ENCODE measurements at places on chromosomes 2 and 18.

GRCh38 chr2:180690611-180691010 is 289.8 kb upstream of the UBE2E3 start:
- DNase-seq: no peak

- no peak for DNase-seq
Measured at GRCh38 chr2:219384083-219384713, 3.5 kb downstream of the DNPEP start.

DNA sequence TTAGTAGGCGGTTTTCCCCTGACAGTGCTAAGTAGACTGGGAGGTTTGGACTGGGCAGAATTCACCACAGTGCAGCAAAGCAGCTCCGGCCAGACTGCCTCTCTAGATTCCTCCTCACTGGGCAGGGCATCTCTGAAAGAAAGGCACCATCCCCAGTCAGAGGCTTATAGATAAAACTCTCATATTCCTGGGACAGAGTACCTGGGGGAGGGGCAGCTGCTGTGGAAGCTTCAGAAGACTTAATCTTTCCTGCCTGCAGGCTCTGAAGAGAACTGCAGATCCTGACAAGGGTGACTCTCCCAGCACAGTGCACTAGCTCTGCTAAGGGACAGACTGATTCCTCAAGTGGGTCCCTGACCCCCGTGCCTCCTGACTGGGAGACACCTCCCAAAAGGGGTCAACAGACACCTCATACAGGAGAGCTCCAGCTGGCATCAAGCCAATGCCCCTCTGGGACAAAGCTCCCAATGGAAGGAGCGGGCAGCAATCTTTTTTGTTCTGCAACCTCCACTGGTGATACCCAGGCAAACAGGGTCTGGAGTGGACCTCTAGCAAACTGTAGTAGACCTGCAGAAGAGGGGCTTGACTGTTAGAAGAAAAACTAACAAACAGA is 266.8 kb upstream of the CRIM1 start:
- no peak for DNase-seq

GRCh38 chr18:13446610-13447461 is 228.3 kb downstream of the LDLRAD4 start:
- no peak for DNase-seq

DNA sequence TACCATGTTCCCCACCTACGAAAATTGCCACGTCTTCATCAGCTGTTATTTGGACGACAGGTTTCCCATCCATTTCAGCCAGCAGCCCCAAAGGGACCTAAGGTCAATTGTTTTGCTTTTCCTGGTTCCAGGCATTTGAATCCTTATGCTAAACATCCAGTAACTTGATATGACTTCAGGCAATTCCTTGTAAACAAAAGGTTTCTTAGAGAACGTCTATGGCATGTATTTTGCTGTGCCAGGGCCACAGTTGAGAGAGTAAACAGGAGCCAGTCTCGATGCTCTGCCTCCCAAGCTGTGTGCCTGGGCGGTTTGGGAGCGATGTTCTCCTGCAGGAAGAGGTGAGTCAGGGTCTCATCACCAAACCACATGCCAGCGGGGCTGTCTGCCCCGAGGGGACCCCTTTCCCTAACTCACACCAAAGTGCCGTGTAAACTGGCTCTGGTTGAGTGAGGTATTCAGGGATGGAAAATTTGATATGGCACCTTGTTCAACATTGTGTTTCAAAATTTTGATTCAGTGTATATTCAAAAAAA is 12.9 kb upstream of the MC5R start:
- DNase-seq: no peak

DNA sequence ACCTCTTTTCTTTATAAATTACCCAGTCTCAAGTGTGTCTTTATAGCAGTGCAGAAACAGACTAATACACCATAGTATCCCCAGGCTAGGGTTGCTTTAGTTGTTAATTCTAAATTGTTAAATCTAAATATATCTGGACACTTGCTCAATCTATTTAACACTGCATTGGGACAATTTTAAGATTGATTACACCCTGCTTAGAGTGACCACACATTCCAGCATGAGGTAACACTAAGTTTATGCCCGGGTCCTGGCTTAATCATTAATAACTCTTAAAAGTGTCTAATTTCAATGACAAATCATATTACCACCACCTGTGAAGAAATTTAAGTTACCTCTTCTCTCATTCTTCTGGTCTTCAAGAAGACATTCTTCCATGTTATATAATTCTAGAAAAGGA is 131.4 kb downstream of the ZNF385B start:
- DNase-seq: no peak

DNA sequence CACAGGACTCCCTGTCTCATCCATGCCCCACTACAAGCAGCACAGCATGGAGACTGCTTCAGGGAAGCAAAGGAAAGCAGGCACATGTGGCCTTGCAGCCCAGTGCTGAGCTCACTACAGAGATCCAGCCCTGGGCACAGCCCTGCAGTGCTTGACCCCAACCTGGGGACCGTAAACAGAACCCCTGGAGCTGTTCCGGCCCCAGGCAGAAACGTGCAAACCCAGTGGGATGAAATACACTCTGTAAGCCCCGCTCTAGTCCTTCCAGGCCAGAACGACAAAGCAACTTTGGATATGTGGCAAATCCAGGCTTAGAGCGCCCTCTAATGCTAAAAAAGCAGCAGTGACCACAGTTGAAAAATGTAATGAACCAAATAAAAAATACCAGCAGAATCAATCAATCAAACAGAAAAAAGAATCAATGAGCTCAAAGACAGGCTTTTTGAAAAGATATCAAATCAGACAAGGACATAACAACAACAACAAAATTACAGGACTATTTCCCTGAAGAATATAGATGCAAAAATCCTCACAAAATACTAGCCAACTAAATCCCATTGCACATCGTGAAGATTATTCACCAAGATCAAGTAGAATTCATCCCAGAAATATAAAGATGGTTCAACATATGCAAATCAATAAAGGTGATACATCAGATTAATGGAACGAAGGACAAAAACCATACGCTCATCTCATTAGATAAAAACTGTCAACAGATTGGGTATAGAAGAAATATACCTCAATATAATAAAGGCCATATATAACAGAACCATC is 45.6 kb downstream of the ZNF519 start:
- no peak for DNase-seq

DNA sequence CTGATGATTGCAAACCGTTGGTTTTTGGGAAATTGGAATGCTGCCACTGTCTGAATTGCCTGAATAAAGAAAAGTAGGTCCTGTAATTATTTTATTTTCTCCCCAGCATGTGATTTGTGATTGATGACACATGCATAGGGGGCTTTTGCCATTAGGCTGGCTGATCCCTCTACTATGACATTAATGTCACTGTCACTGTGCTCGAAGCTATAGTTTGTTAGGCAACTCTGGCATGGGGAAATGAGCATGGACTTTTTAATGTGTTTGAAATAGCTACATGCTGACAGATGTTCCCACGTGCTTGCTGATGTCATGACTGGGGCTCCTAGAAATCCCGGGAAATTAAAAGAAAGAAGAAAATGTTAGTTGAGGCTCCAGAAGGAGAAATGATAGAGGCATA is 99.1 kb downstream of the HRH4 start:
- DNase-seq: no peak

- DNase-seq: no peak
Measured at GRCh38 chr18:30967701-30968100, 74.8 kb downstream of the DSC3 start.

- DNase-seq: no peak
Measured at GRCh38 chr2:39091543-39091942, 29.3 kb downstream of the SOS1 start.

DNA sequence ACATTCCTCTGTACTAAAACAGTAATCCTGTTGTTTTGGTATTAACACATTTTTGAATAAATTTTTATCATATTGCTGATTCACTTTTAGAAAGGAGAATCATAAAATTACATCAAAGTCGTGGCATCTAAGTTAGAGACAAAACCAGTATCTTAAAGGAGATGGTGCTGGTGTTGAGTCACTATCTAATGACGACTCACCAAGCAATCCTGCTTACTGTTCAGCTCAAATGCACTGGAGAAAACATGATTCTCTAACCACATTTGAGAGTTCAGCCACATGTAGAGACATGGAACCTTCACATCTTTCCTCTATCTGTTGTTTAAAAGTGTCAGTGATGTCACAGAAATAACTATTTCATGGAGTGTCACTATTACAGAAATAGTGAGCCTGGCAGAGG is 473.8 kb downstream of the TGIF1 start:
- no peak for DNase-seq

DNA sequence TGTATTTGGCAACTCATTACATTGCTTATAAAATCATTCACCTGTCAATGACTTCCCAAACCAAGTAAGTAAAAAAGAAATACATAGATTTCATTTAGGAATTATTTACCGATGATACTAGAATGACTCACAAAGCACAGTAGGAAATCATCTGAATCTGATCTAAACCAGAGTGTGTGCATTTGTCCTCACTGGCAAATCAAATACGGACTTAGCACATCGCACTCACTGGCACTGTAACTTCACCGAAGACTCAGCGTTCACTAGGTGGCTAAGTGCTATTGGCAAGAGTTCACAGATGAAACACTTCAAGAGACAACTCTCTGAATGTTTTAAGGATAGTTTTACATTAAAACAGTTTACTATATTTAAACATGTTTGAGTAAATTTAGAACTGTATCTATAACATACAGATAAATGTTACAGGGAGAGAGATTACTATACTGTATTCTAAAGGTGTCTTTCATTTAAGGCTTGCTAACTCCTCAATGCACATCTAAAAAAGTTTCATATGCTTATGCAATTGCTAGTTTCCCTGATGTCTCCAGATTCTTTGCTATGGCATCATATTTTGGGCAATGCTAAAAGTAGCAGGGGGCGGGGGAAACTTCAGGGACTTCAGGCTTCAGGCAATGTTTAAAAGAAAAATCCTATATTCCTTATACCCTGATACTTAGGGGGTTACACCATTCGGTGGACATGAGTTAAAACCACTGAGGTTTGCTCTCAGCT is 48.8 kb downstream of the STK39 start:
- no peak for DNase-seq

DNA sequence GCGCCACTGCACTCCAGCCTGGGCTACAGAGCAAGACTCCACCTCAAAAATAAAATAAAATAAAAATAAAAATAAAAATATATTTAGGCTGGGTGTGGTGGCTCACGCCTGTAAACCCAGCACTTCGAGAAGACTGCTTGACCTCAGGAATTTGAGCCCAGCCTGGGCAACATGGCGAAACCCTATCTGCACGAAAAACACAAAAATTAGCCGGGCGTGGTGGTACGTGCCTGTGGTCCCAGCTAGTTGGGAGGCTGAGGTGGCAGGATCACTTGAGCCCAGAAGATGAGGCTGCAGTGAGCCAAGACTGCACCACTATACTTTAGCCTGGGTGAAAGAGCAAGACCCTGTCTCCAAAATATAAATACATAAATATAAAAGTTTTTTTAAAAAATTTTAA is 6.4 kb downstream of the RTN4 start:
- no peak for DNase-seq

GRCh38 chr2:67965246-67965645 is 97.6 kb downstream of the C1D start:
- DNase-seq: no peak

Measured in CD4-positive, alpha-beta T cell treated with Interleukin-15 for 1 hour (primary cell).